ENCODE measurements at places on chromosomes 4 and X.

- DNase-seq: no peak
These were observed 763 bp downstream of the CASK start for GRCh38 chrX:41922431-41923151.

DNA sequence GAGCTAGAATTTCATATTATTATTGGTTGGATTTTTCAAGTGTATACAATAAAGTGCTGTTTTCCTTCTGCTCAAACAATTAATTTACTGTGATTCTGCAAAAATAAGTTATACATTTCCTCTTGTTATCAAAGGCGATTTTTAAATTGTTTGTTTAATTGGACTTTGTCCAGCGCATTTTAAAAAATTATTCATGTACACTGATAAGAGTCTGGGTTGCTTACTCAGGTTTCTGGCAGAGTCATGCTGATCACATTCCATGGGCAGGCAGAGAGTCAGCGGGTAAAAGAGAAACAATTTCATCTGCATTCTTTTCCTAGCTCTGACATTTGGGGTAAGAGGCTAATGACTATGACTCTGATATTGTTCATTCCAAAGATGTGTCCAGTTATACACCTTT, 8.9 kb downstream of the FAT4 start:
- no peak for DNase-seq

- DNase-seq: no peak
These were observed 6.0 kb downstream of the GPKOW start for GRCh38 chrX:49117581-49117980.

GRCh38 chr4:153023139-153023538, 87.0 kb downstream of the FHDC1 start:
- DNase-seq: no peak

DNA sequence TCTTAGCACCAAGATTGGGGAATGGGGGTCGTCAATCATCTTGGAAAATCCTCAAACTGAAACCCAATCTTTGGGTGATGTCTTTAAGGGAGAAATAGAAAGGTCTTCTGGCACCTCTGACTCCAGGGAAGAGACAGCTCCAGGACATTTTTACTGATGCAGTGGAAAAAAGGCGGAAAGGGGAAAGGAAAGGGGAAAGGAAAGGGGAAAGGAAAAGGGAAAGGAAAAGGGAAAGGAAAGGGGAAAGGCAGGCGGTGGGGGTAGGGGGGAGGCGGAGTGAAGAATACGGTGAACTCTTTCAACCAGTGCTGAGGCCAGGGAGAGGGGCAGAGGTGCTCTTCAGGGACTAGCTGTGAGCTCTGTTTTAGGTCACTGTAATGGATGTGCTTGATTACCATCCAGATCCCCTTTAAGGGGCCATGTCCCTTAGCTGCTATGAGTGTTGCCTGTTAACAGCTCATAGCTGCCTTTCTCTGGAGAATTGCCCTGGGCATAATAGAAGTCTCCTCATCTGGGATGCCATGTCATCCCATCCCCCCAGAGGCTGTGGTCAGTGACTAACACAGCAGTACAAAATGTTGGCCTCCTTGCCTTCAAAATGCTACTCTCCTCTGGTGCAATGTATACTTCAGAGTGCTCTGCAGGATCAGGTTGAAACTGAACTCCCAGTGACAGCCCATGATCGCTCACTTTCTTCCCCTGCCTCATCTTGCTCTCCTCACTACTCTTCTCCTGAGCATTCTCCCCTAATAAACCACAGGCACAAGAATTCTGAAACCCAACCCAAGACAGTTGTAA, 92.4 kb upstream of the AP1S2 start:
- no peak for DNase-seq

DNA sequence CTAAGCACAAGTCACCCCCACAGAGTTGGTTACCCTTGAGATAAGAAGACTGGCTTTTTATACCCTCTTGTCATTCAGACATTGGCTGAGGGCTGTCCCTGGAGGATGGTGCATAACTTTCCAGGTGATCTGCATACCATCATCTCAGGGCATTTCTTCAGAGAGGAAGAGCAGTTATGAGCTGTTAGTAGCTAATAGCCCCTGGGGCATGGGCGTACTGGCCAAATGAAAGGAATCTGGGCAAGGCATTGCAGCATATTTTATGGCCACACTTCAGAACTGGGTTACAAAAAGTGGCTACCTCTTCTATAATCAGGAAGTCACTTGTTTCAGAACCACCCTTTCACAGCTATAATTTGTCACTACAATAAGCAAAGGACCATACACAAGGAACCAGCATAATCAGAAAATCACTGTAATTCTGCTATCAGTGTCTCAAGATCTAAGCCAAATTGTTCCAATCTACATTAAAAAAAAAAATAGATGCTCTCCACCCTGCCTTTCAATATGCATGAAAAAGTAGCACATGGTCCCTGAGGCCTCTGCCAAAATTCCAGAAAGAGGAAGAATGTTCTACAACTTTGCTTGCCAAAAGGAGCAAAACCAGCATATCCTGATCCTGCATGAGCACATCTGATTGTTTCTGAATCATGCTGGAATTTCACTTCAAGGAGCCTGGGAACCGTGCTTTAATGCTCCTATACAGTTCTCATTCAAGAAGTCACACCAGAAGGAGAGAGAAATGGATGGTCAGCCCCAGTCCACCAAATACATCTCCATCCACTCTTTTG, 92.0 kb downstream of the TMEM144 start:
- DNase-seq: no peak

DNA sequence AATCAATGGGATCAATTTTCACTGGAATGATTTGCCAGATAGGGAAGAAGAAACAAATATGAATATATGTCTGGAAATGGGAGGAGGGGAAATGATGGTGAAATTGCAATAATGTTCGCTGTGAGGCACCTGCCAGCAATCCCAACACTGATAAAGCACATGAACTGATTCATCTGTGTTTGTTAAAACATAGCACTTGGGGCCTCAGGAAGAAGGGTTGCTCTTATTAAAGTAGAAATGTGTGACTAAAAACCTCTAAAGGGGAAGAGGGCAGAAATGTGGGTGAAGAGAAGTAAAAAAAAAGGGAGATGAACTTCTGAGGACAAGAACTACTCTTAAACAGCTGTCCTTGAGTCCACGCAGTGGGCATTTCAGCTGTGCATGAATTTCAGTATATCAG, 101.4 kb downstream of the C4orf51 start:
- DNase-seq: no peak

DNA sequence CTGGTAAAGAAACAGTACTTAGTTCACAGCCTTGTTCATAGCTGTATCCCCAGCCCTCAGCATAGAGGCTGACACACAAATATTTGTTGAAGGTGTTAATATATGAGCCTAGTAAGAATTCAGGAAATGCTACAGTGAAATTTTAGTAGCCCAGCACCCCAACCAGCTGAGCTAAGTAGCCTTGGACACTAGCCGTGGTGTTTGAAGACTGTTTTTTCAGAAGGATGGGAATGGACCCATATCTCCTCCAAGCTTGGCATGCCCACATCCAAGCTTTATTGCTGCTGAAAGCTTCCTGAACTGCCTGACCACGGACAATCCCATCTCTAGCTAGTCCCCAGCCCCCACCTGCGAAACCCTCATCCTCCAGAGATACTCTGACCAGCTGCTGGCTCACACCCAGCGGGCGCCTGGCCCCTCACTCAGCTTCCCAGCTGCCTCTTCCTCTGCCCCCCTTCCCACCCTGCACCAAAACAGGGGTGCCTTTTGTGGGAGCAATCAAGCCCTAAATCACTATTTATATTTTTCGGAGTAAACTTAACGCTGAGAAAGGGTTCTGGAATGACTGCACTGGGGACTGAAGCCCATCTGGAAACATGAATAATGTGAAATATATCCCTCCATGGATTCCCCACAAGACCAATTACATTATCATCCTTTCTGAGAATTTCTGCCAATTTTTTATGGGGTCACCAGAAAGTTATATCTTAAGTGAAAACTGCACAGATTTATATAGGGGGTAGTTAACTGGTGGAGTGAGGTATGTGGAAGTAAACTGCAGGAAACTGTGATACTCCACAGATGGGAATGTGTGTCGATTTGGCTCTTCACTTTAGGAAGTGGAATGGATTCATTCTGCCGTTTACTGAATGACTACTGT, 41.1 kb upstream of the CBR4 start:
- DNase-seq: no peak

- DNase-seq: no peak
These were observed 86.9 kb downstream of the MAB21L2 start for GRCh38 chr4:150668824-150669223.

DNA sequence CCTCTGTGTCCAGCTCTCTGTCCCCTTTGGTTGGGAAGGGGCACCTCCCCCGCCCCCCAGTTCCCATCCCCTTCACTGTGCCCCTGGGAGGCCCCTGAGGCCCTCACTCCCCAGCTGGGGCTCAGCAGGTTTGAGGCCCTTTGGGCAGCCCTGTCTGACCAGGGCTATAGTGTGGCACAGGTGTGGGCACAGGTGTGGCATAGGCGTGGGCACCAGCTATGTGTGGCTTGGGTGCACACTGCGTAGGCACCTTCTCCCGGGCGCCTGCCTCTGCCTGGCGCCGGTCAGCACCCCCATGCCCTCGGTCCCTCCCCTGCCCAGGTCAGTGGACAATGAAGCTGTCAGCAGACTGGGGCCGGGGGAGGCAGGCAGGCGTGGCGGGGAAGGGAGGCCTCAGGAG, 7.5 kb upstream of the FGFR3 start:
- no peak for DNase-seq

DNA sequence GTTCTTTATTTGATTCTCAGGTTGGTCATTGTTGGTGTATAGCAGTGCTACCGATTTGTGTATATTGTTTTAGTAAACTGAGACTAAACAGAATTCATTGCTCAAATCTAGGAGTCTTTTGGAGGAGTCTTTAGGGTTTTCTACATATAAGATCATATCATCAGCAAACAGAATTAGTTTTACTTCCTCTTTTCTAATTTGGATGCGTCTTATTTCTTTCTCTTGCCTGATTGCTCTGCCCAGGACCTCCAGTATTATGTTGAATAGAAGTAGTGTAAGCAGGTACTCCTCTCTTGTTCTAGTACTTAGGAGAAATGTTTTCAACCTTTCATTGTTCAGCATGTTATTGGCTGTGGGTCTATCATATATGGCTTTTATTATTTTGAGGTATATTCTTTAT, 92.6 kb downstream of the IQCM start:
- DNase-seq: no peak

DNA sequence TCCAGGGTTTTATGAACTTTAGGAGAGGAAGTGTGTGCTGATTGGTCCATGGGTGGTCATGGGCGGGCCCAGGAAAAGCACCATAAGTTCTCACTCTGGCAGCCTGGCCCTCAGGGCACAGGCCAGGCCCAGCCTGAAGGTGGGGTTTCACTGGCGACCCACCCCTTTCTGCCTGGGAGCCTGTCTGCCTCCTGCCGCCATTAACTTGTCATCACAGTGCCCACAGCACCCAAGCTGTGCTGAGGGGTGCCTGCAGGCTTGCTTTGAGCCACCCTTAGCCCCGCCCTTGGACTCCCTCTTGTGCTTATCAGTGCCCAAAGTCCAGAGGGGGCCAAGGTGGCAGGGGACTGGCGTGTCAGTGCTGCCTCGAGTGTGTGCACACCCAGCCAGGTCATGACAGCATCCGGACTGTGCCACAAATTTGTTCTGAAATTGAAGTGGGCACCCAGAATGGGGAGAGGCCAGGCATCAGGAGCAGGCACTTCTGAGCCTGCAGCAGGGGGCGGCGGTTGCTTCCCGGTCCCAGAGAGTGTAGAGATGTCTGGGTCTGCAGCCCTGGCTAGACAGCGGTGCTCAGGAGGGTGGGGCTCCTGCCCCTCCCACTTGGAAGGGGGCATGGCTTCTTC, 455.6 kb downstream of the TMA16 start:
- no peak for DNase-seq

DNA sequence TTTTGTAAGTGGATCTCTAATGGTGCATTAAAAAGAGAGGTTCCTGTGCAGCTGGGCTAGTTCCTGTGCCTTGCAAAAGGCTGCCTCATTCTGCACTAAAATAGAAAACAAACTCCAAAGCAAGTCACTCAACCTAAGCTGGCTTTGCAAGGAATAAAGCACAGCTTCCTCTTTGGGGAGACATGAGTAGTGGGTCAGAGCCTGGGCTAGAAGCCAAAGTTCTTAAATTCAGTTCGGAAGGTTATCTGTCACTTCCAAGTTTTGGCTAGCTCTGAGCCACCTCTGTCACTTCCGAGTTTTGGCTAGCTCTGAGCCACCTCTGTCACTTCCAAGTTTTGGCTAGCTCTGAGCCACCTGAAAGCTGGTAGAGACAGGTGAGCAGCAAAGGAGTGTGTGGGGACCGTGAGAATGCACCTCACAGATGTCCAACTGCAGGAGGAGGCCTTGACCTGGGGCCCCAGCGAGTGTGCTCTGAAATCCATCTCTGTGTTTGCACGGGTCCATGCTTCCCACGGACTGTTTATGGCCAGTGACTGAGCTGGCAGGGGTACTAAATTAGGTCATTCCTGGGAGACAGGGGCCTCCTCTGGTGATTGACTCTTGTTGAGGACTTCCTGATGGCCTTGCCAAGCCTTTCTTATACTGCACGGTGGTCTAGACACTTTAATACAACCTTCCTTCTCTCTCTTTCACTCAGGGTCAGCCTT, 36.4 kb upstream of the MAMLD1 start:
- no peak for DNase-seq

- no peak for DNase-seq
These were observed 68.5 kb downstream of the GALNT7 start for GRCh38 chr4:173237152-173237551.

DNA sequence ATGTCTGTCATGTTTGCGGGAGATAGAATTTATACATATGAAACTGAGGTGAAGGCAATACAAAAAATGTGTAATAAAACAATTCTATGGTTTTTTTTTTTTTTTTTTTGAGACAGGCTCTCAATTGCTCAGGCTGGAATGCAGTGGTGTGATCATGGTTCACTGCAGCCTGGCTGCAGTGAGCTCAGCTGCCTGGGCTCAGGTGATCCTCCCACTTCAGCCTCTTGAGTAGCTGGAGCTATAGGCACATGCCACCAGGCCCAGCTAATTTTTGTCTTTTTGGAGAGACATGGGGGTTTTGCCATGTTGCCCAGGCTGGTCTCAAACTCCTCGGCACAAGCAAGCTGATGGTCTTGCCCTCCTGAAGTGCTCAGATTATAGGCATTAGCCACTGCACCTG, 10.1 kb downstream of the RADX start:
- no peak for DNase-seq

DNA sequence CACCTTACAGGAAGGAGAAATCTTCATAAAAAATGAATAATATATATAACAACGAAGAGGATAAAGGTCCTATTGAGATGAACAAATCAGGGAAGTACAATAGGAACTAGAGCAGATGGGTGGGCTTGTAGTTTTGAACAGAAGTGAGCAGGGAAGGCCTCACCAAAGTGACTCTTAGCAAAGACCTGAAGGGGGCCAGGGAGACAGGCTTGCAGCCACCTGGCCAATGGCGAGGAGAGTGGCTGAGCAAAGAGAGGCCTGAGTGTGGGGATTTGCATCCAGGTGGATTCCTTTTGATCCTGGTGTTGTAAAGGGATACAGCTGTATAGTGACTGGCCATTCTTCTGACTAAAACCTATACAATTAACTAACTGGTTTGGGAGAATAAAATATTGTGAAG, 354.1 kb downstream of the CAMK2D start:
- no peak for DNase-seq

- DNase-seq: no peak
These were observed 89.6 kb upstream of the KIT start for GRCh38 chr4:54568184-54568583.

GRCh38 chr4:59704616-59705015, 1495.5 kb upstream of the ADGRL3 start:
- DNase-seq: no peak

- DNase-seq: no peak
These were observed 547 bp downstream of the GUCY1A1 start for GRCh38 chr4:155667222-155667567.
